ENCODE measurements at places on chromosomes 16 and 17. TPM values are rescaled to one million over a fixed set of nuclear protein-coding genes. Genes with fewer than 3 reads are reported as not detected.

DNA sequence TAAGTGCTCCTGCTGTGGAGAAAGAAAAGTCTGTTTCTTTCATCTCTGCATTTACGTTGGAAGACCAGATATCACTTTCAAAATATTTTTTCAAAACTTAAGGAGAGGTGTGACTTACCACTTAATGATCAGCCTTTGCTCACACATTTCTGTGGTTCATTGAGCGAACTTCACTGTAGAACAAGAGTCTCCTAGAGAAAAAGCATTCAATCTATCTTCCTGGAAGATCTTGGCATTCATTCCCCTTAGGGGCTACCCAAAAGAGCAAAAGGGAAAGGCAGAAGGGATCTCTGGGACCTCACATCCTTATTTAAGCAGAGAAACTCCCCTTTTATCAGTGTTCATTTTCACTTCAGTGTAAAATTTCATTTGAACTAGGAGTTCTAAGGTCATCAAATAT is 61.2 kb downstream of the HS3ST3A1 start:
- H3K36me3 ChIP-seq, result no peaks in the 10 kb centered on the region
- H3K4me3 ChIP-seq, result no peak overlapping the region
- no peaks in the 10 kb centered on the region for H3K27me3 ChIP-seq
- no peak overlapping the region for H3K27ac ChIP-seq

The PIPOX gene
- total RNA-seq, result 2.8 TPM

- H3K4me1 ChIP-seq, result peaks cover 17% of the 10 kb centered on the region
- H3K27me3 ChIP-seq, result peaks cover 8% of the 10 kb centered on the region
- no peaks in the 10 kb centered on the region for H3K36me3 ChIP-seq
- DNase-seq, result no peak
- no peak overlapping the region for H3K27ac ChIP-seq
Observed at GRCh38 chr16:78738557-78738956, 639.1 kb downstream of the WWOX start.

The TMEM88 gene
- 4.1 TPM for total RNA-seq

DNA sequence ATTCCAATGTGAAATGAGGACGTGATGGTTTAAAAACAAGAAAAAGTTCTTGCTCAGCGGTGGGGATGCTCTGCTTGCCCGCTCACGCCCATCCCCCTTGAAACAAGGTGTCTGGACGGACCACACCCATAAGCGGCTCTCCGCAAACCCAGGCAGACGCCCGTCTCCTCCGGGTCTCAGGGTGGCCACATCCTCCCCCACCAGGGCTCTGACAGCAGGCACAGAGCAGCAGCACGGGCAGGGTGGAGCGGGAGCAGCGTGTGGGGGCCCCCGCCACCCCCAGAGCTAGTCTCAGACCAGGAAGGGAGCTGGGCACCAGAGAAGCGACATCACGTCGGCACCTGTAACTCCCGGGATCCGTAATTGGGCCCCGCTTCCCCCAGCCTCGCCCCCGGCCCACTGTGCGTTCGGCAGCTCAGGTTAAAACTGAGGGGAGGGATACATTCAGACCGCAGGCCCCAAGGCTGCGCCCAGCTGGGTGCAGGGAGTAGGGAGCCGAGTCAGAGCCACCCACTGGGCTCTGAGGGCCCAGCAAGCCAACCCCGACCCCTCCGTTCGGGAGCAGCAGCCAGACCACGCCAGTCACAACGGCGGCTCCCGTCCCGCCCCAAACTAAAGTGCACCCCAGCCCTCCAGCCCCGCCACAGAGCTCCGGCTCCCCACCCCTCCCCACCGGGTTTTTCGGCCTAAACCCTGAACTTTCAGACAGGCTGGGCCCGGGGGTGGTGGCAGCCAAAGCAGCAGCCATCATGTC is 22.0 kb downstream of the CLUH start:
- no peaks in the 10 kb centered on the region for H3K4me1 ChIP-seq
- H3K27me3 ChIP-seq, result no peaks in the 10 kb centered on the region
- H3K36me3 ChIP-seq, result peaks cover 22% of the 10 kb centered on the region

DNA sequence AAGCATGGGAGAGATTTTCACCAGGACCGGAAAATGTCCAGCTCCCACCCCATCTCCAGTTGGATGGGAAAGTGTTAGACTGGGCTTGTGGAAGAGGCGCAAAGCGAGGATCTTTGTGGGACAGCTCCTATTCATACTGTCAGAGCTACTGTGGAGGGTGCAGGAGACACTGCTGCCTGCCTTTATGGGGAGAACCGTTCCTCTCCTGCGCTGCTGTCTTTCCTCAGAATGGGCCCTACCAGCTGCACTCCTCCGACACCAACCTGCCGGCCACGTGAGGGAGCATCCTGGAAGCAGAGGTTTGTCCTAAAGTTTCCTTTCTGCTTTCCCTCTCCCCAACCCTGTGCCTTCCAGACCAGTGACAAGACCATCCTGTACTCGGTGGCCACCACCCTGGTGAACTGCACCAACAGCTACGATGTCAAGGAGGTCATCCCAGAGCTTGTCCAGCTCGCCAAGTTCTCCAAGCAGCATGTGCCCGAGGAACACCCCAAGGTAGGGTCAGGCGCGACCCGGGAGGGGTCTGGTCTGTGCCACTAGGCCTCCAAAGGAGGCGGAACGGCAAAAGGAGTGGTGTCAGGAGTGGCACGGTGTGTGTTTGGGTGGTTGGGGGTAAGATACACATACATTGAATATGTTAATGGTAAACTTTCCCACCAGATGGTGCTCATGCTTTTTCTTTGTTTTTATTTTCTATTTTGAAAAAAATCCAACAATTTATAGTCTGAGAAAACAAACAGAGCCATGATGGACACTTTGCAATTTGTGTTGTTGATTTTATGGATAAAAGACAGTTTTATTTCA is 23.0 kb downstream of the SLC35G3 start:
- H3K4me1 ChIP-seq, result peaks cover 28% of the 10 kb centered on the region
- H3K27me3 ChIP-seq, result no peaks in the 10 kb centered on the region
- no peak overlapping the region for H3K27ac ChIP-seq

The FNDC8 gene
- total RNA-seq, result not detected

DNA sequence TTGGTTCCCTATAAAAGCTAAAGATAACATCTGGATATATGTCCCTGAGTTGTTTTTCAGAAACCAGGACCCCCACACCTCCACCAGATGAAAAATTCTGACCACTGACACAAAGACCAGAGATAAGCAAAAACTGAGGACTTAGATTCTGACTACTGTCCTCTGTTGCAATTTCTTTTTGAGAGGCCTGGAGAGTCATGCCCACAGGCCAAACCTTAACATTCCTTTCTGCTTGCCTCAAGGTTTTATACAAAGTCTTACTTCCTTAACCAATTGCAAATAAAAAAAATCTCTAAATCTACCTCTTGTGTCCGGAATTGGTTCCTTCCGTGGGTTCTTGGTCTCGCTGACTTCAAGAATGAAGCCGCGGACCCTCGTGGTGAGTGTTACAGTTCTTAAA is 228.5 kb downstream of the ABCC12 start:
- H3K4me1 ChIP-seq, result no peaks in the 10 kb centered on the region
- no peak for DNase-seq
- no peaks in the 10 kb centered on the region for H3K27me3 ChIP-seq
- H3K36me3 ChIP-seq, result no peaks in the 10 kb centered on the region
- no peak overlapping the region for H3K27ac ChIP-seq

The DNAH17 gene
- 0.11 TPM for total RNA-seq

- H3K27ac ChIP-seq, result no peak overlapping the region
- no peak overlapping the region for H3K4me3 ChIP-seq
- H3K36me3 ChIP-seq, result no peaks in the 10 kb centered on the region
- DNase-seq, result no peak
Observed at GRCh38 chr17:79520167-79521165, 90.4 kb downstream of the RBFOX3 start.

- no peaks in the 10 kb centered on the region for H3K36me3 ChIP-seq
- peaks cover 8% of the 10 kb centered on the region for H3K27me3 ChIP-seq
- no peaks in the 10 kb centered on the region for H3K4me1 ChIP-seq
- no peak overlapping the region for H3K4me3 ChIP-seq
- DNase-seq, result no peak
Observed at GRCh38 chr16:81214745-81215166, 23.7 kb upstream of the BCO1 start.

The TP53TG3 gene
- total RNA-seq, result not detected

The STAT3 gene
- total RNA-seq, result 262 TPM

- no peak overlapping the region for H3K4me3 ChIP-seq
- H3K27me3 ChIP-seq, result peaks cover 11% of the 10 kb centered on the region
- DNase-seq, result no peak
- H3K27ac ChIP-seq, result no peak overlapping the region
Observed at GRCh38 chr16:22635357-22635761, 124.7 kb downstream of the NPIPB5 start.

GRCh38 chr17:46810837-46811236 is 7.7 kb downstream of the WNT3 start:
- no peak overlapping the region for H3K4me3 ChIP-seq
- no peak for DNase-seq
- H3K4me1 ChIP-seq, result no peaks in the 10 kb centered on the region

DNA sequence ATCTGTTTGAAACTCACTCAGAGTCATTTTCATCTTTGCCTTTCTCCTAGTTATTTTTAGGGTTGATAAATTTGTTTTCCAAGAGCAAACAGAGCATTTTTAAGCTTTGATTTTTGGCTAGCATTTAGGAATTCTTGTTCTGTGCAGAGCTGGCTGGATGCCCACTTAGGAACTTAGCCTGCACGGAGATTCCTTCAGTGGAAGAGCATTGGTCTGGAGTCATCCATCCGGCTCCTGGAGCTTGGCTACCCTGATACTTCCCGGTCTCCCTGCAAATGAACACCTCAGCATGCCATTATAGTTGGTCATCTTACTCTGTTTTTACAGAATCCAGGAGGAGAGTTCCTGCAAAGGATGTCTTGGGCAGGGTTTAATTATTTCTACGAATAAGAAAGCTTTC is 57.1 kb downstream of the SPECC1 start:
- no peak overlapping the region for H3K4me3 ChIP-seq
- H3K27ac ChIP-seq, result no peak overlapping the region
- no peak for DNase-seq
- no peaks in the 10 kb centered on the region for H3K27me3 ChIP-seq
- H3K36me3 ChIP-seq, result no peaks in the 10 kb centered on the region

The C17orf78 gene
- total RNA-seq, result not detected
